Cardiac septum (tissue), 1 donor: ENCODE measurements at places on chromosomes 13 and 19. TPM values are rescaled to one million over a fixed set of nuclear protein-coding genes. Genes with fewer than 3 reads are reported as not detected.

DNA sequence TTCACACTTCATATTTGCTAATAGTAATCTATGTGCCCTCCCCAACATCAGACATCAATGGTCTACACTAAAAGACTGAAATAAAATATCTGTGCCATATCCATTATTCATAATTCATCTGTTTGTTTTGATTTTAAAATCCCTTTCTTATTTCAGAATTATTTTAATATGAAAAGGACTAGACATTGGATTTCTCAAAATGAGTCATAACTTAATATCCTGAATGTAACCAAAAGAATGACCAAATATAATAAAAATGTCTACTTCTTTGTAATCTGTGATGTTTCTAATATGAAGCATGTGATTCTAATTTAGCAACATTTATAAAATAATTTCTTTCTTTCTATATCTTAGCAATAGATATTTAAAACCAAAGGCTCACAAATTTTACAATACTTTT is 64.9 kb downstream of the MZT1 start:
- DNase-seq: no peak

GRCh38 chr13:70183041-70183440 is 74.8 kb upstream of the KLHL1 start:
- no peak for DNase-seq

DNA sequence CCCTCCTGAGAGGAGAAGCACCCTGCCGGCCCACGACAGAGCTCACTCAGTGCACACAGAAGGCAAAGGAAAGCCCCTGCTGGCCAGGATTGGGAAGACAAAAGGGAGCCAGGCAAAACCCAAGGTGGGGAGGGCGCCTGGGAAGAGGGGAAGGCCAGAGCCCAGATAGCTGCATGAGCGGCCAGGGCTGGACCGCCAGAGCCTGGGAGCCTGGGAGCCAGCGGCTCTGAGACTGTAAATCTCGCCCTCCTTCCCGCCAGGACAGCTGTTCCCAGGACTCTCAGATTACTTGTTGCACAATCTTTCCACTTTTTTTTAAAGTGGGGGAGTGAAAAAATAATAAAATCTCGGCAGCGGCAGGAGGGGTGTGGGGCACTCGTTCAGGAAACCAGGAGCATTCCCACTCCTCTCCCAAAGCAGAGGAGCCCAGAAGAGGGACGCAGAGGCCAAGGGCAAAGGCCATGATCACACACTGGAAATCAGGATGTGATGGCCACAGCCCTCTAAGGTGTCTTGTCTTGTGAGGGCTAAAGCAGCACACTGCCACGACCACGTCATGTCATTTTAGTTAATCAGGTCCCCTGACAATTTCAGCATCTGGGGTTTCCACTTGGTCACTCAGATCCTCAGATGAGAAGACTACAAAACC is 19.6 kb upstream of the EPHX3 start:
- peak; percentile 87 for DNase-seq

GRCh38 chr13:53382008-53382407 is 353.4 kb downstream of the OLFM4 start:
- DNase-seq: no peak

Gene WDR87
- total RNA-seq: not detected

Gene SPRED3
- total RNA-seq: 2.2 TPM

Gene ZNF132
- 5.4 TPM for total RNA-seq

Gene KIR3DL2
- not detected for total RNA-seq

GRCh38 chr19:38929929-38930775 is at the start of gene SARS2:
Gene SARS2 (minus strand): TSS chr19:38930763. CDS start chr19:38930736, 27 bp downstream.
- peak; percentile 96 for DNase-seq

DNA sequence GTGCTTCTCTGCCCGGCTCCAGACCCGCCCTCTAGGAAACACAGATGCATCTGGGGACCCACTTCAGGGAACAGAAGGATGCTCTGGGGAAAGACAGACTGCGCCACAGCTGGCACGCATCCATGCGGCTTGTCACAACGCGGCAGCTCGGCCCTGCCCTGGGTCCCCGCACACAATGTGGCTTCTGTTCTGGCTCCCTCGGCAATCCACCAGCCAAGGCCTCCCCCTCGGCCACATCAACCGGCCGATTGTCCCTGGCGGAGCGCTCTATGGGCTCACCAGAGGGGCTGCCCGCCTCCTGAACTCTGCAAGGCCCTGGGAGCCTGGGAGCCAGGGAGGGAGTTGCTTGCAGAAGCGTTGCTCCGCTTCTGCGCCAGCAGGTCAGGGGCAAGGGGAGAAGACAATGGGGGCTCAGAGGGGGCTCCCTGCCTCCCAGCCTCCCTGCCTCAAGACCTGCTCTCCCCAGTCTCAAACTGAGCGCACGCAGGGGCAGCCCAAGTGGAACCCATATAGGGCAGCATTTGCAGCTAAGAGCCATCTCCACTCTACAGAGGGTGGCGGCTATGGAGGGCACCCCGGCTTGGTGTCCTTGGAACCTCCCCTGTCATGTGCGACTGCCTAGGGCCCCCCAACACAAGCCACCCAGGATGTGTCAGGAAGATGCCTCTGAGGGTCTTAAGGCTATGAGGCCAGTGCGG is 37.9 kb downstream of the MLLT1 start:
- no peak for DNase-seq

Gene MEDAG
- 11.7 TPM for total RNA-seq

Gene DACT3
- total RNA-seq: 23.8 TPM

GRCh38 chr13:97658556-97658955 is 224.6 kb downstream of the RAP2A start:
- no peak for DNase-seq

DNA sequence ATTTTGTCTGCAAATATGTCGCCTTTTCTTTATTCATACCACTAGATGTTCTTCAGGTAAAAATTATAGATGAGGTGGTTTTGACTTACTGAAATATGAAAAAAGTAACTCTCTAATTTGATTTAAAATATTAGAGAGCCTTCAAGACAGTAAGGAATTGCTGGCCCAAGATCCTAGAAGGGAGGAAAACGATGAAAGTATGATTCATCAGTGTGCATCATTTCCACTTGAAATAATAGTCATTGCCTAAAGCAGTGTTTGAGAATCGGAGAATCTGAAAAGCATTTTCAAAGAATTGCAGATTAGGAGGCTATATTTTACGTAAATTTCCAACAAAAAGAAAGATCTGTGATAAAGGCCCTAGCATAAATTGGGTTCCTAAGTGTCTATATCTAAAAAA is 1707.9 kb upstream of the PRR20A start:
- no peak for DNase-seq

DNA sequence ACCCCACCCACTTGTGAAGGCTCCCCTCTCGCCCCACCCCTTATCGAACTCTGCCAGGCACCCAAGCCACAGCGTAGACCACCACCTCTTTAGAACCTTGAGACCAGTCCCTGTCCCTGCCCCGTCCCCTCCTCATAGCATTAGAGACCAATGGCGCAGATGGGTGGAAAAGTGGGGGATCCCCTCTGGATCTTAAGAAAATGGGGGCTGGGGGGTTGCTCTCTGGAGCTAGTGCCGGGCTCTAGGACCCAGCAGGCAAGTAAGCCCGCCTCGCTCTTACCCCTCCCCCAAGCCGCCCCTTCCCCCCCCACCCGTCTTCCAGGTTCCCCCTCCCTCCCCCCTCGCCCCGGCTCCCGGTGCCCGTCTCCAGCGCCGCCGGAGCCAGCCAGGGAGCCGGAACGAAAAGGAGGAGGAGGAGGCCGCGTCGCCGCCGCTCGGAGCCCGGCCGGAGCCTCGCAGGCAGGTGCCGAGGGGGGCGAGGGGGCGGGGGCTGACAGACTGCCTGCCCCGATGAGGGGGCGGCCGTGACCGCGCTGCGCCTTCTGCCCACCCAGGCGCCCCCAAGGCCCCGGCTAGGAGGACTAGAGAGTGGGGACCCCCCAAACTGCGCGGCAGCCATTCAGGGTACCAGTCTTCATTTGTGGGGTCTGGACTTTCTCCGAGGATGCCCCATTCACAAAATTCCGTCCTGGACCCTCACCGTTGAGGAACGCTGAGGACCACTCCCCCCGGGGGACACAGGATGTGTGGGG is at the start of gene SPRED3:
Gene SPRED3, plus strand, starts transcription at position 349 of the 752 bp plus-strand sequence. CDS start 1,606 bp downstream, outside the sequence.
- DNase-seq: no peak

Gene GRIK5
- 4.6 TPM for total RNA-seq

GRCh38 chr19:56114051-56114777 is 6.9 kb downstream of the ZNF787 start:
- no peak for DNase-seq

- no peak for DNase-seq
Observed at GRCh38 chr19:3440082-3440481, 40.2 kb downstream of the SMIM24 start.

- DNase-seq: no peak
Observed at GRCh38 chr19:28876609-28877123, 336.3 kb downstream of the UQCRFS1 start.

DNA sequence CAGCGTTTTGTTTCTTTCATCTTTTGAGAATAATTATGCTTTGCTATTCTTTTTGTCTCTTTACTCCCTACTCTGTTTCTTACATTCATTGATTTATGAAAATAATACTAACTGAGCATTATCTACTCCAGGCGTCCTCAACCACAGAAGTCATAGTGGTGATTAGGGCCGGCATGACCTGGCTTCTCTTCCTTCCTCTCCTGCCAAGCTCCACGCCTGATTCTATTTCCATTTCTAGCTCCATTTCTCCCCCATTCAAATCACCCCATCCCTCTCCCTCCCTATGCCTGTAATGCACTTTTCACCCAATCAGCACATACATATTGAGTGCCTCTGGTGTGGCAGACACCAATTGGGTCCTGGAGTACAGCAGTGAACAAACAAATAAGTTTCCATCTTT is 183.2 kb upstream of the GPR12 start:
- no peak for DNase-seq

Gene KLHL1
- not detected for total RNA-seq

DNA sequence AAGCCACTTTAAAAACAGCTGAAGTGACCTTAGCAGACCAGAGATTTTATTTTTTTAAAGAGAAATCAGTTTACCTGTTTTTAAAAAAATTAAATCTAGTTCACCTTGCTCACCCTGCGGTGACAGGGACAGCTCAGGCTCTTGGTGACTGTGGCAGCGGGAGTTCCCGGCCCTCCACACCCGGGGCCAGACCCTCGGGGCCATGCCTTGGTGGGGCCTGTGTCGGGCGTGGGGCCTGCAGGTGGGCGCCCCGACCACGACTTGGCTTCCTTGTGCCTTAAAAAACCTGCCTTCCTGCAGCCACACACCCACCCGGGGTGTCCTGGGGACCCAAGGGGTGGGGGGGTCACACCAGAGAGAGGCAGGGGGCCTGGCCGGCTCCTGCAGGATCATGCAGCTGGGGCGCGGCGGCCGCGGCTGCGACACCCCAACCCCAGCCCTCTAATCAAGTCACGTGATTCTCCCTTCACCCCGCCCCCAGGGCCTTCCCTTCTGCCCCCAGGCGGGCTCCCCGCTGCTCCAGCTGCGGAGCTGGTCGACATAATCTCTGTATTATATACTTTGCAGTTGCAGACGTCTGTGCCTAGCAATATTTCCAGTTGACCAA is 10.8 kb downstream of the PLPPR3 start:
- no peak for DNase-seq

GRCh38 chr19:47257411-47258169 is 1.3 kb downstream of the CCDC9 start:
- DNase-seq: no peak

- DNase-seq: no peak
Observed at GRCh38 chr19:8238251-8238650, 29.1 kb downstream of the CERS4 start.
